NCI-H1417 (cell line): ENCODE measurements at places on chromosomes 11 and 22.
A peak's percentile ranks its signal among the peaks of the same experiment; 100 is the strongest.

- no peak for DNase-seq
Observed at GRCh38 chr11:115632061-115632460, 127.8 kb upstream of the CADM1 start.

- DNase-seq: no peak
Observed at GRCh38 chr22:39312410-39312809, 7.0 kb downstream of the RPL3 start.

DNA sequence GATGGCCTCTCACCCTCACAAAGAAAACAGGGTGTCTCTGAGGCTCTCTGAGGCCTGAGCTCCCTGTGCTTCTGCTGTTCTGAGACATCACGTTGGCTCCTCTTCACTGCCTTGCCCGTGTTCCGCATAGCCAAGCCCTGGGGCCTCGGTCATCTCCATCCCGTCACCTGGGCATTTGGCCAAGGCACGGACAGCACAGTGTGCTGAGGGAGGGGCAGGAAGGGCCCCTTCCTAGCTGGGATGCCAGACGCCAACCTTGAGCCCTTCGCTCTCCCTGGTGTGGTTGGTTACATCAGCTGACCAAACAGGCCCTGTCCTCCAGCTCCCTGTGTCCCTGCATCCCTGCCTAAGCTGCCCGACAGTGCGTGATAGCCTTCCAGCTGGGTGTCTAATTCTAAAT, 25.9 kb downstream of the MOV10L1 start:
- no peak for DNase-seq

- DNase-seq: no peak
Observed at GRCh38 chr11:118206391-118207031, 18.3 kb downstream of the JAML start.

GRCh38 chr11:6320411-6321155, at the start of gene CAVIN3:
TSS of gene CAVIN3 (minus strand) at chr11:6320501. CDS start at chr11:6320476, 25 bp downstream.
- DNase-seq: no peak

GRCh38 chr22:29479417-29480261, at the start of gene NEFH:
TSS of gene NEFH (plus strand) at chr22:29480218. CDS start at chr22:29480263, 45 bp downstream.
- peak; percentile 14 for DNase-seq

GRCh38 chr11:200224-201003, 6.8 kb downstream of the BET1L start:
- DNase-seq: no peak

DNA sequence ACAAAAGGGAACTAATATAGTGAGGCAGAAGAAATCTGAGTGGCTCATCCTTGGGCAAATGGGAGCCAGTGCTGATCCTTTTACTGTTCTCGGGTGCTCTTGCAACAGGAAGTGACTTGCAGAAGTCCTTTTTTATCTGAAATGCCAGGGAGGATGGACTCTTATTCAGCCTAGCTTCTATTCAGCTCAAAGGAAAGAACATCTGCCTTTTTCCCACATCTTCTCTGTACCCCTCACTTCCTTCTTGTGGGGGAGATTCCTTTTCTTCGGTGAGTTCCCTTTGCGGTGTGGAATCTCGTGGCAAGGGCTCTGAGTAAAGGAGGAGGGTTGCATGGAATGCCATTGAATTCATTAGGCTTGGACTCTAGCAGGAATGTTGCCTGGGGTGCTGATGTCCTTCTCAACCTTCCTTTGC, 76.2 kb downstream of the ZBTB16 start:
- no peak for DNase-seq

GRCh38 chr11:94926271-94926625, 47.1 kb downstream of the CWC15 start:
- DNase-seq: no peak

- DNase-seq: no peak
Observed at GRCh38 chr11:2267306-2267850, 3.0 kb downstream of the ASCL2 start.

DNA sequence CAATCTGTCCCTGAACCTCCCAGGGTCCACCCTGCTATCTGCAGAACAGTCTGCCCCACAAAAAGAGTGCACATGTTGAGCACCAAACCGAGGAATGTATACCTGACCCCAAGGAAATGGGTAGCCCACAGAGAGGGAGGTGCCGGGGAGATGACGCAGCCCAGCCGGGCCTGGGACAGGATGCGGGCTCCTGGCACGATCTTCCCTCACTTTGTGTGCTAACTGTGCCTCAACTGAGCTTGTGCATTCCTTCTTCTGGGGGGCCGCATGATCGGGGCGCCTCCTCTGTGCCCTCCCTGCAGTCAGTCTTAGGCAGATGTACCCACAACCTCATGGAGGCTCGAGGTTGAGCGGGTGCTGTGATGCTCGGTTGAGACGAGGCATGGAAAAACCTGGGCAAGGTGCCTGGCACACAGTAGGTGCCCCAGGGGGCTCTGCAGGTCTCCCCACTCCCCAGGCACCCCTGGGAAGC, 2.4 kb downstream of the GAS2L1 start:
- DNase-seq: no peak

DNA sequence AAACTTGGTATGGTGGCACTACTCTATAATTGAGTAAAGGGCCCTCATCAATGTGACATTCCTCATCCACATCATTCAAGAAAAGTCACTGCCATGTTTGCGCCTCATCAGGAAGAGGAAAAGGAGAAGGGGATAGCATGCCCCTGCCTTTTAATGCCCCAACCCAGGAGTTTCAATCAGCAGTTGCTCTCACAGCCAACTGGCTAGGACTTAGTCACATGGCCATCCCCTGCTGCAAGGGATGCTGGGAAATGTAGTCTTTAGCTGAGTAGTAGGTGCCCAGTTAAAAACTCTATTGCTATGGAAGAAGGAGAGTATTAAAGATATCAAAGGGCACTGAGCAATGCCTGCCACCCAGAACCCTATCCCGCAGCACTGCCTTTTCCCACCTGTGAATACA, 10.9 kb upstream of the CCND1 start:
- DNase-seq: no peak

GRCh38 chr11:125408311-125408711, 87.8 kb downstream of the FEZ1 start:
- DNase-seq: no peak

- DNase-seq: no peak
Observed at GRCh38 chr11:99968336-99968735, 718.8 kb upstream of the ARHGAP42 start.
